Right cardiac atrium (tissue), 5 donors: ENCODE measurements at places on chromosomes 12 and 14. TPM values are rescaled to one million over a fixed set of nuclear protein-coding genes. Genes with fewer than 3 reads are reported as not detected.
A peak's percentile ranks its signal among the peaks of the same experiment; 100 is the strongest.

Gene DEPDC4
- 0.84 TPM for total RNA-seq

DNA sequence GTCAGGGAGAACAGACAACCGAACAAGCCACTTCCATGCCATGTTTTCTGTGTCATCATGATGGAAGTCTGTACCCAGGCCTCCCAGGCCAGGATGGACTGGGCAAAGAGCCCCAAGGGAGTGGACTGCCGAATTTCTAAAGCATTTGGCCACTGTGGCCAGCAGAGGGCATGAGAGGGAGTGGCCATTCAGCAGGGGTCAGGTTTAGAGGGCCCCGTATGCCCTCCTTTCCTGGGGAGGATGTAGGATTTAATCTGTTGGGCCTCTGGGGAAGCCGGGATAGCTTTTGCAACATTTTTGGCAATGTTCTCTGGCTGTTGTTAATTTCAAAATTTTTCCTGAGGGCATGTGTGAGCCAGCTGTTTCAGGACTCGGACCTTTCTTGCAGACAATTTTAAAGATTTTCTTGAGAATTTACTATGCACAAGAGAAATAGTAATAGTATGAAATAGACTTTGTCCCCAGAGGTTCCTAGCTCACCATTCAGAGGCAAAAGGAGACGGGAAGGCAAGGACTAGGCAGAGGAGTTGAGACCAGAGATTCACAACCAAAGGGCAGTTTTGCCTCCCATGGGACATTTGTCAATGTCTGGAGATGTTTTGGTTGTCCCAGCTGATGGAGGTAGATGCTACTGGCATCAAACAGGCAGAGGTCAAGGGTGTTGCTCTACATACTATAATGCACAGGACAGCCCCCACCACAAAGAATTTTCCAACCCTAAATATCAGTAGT lies 18.0 kb downstream of the ACACB start:
- DNase-seq = peak; percentile 66

GRCh38 chr12:1777798-1778197 lies 42.6 kb upstream of the LRTM2 start:
- no peak for DNase-seq

Gene IFNG-AS1
- total RNA-seq = not detected
